ENCODE measurements at places on chromosomes 7 and 10.

GRCh38 chr7:72292118-72292517 lies 120.0 kb downstream of the CALN1 start:
- DNase-seq: no peak

DNA sequence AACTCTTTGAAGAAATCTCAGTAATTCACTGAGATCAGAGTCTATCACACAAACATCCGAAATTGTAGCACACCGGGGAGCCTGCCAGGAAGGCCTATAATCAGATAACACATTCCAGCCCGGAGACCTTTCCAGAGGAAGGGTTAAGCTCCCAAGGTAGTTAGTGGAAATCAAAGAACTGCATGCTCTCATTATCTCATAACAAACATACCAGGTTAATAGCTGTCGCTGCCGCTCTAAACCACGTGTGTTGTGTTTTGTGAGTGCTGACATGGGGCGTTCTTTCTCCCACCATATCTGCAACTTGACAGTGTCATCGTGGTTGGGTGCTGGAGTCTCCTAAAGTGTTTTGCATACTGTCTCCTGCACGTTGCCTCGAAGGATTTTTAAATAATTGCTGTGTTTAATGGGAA lies 120.7 kb upstream of the CARD11 start:
- no peak for DNase-seq

GRCh38 chr7:117020591-117020973 lies 67.3 kb downstream of the ST7 start:
- no peak for DNase-seq

DNA sequence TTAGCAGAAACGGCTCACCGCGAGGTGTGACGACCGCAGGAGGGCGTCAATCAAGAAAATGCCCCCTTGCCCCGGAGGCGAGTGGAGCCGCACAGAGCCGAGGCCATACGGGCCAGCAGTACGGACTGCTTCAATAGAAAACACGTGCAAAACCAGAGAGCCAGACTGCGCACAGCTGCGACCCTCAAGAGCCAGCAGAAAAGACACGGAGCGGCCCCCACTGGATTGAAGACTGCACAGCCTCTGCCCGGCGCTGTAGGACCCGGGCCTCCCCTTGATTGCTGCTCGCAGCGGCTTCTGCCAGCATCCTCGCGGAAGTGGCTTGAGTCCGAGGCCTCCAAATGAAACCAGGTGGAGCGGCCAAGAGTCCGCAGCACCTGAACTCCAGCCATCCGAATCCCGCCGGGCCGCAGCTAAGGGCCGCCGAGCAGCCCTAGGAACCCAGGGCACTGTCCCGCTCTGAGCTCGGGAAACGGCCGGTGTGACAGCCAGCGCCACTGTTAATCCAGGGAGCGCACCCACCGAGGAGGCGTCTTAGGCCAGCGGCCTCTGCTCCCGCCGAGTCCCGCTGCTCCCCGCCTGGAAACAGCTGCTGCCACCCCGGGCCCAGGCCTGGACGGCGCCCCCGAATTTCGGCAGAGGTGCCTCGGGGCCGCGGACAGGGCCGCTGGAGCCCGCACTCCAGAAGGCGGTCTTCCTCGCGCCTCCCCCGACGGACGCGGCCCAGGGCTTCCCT lies 660 bp upstream of the HHEX start:
- no peak for DNase-seq

GRCh38 chr7:107907-108306 lies 84.5 kb upstream of the FAM20C start:
- DNase-seq: no peak

DNA sequence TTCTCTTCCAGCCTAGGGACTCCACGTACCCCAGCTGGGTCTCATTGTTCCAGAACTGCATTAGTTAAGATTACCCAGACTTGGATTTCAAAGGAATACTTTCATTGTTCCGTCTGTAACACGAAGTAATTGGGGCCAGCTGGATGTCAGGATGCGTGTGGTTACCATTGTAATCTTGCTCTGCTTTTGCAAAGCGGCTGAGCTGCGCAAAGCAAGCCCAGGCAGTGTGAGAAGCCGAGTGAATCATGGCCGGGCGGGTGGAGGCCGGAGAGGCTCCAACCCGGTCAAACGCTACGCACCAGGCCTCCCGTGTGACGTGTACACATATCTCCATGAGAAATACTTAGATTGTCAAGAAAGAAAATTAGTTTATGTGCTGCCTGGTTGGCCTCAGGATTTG lies 21.0 kb downstream of the LRRC17 start:
- DNase-seq: no peak
